ENCODE measurements at places on chromosomes 2 and 18.

- no peak for DNase-seq
These were observed 117.2 kb downstream of the GATA6 start for GRCh38 chr18:22286585-22286984.

GRCh38 chr2:20048488-20049448 is 2.7 kb downstream of the LAPTM4A start:
- DNase-seq: no peak

GRCh38 chr2:241489733-241490680 is 18.4 kb downstream of the STK25 start:
- no peak for DNase-seq

GRCh38 chr2:27471961-27472360 is 17.6 kb downstream of the IFT172 start:
- no peak for DNase-seq

DNA sequence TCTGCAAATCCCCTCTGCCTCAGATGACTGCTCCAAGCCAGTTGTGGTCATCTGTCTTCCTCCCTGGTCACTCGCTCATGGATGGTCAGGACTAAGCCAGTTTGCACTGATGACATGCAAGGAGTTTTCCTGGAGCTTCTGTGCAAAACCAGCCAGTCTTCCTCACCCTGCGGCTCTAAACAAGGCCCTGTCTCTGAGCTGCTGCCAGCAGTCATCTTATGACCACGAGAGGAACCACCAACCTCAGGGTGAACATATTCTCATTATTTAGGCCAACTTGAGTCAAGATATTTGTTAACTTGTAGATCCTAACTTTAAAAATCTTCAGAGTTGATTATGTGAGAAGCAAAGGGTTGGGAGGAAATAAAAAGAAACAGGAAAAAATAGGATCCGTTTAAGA is 119.9 kb upstream of the CAB39 start:
- no peak for DNase-seq

DNA sequence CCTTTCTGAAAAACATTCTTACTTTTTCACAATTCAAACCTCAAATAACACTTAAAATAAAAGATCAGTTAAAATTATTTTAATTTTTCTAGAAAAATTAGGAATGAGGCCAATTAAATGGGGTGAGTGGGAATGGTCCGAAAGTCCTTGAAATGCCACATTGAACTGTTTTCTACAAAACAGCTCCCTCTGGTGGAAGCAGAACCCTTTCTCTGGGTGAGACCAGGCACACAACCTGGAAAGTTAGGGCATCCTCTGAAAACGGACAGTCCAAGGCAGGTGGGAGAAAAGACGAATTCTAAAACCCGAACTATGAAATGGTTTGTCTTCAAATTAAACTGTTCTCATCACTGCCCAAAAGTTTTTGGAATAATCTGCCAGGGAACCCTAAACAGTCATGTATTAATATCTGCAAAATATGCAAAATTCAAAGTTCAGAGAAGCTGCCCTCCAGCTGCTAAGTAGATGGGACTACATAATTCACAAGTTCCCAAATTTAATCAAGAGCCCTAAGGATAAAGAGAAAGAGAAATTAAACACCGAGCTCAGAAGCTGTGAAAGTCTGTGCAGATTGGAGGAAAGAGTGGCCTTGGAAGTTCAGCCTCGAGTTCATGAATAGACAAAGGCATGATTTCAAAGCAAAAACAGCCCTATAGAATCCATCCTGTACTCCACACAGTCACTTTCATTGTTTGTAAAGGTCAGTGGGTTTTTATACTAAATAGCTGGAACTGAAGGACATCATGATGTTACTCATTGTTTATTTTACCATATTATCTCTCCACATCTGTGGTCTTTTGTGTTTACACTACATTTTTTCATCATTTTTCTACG is 108.3 kb downstream of the PIEZO2 start:
- peak; percentile 14 for DNase-seq

DNA sequence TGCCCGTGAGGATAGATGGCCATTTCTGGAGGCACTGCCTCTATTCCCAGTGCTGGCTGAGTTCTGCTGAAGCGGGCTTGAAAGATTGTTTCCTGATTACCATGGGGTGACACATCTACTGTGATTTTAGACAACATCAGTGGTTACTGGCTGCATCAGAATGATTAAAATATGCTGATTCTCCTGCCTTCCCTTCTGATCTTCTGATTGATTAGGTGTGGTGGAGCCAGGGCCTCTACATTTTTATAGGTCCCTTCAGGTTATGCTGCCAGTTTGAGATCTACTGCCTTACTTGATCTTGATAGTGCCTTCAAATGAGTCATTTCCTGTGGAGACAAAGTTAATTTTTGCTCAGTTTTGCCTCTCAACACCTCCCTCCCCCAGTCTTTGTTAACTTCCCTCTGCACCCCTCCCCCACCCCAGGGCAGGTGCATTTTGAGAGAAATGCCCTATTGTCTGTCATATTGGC is 31.6 kb upstream of the SNORC start:
- DNase-seq: peak; percentile 55

DNA sequence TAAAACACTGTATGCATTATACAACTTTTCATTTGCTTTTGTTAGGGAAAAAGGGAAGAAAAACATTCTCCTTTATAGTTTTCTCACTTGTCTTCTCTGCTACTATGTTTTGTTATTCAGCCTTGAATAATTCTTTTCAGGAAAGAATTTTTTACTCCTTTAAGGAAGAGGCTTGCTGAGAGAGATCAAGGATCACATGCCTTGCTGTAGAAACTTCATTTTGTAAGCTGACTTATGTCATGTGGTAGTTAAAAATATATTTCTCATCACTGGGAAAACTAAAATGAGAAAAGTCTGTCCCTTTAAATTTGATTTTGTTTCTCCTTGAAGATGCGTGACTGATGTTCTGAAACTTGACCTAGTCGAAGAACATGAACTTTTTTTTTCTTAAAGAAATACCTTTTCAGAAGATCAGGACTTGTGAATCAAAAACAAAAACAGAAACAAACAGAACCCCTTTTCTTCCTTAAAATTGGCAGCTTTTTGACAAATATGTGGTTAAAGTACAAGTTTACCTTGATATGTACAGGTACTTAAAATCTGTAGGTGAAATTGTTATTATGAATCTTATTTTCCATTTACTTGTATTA is 145.1 kb downstream of the COMMD1 start:
- no peak for DNase-seq

DNA sequence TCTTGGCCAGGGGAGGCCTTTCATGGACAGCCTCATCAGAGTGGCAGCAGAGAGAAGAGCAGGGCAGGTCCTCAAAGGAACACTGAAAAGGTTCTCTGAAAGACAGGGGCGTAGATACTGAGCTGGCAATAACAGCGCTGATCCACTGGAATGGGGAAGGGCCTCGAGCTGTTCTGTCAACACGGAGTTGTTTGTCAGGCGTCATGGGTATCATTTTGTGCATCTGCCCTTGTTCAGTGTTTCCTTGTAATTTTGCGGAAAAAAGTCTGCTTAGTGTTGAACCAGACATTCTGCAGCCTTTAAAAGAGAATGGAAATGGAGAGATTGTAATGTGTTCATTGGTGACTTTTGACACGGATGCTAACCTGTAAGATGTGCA is 21.5 kb downstream of the AGAP1 start:
- no peak for DNase-seq

DNA sequence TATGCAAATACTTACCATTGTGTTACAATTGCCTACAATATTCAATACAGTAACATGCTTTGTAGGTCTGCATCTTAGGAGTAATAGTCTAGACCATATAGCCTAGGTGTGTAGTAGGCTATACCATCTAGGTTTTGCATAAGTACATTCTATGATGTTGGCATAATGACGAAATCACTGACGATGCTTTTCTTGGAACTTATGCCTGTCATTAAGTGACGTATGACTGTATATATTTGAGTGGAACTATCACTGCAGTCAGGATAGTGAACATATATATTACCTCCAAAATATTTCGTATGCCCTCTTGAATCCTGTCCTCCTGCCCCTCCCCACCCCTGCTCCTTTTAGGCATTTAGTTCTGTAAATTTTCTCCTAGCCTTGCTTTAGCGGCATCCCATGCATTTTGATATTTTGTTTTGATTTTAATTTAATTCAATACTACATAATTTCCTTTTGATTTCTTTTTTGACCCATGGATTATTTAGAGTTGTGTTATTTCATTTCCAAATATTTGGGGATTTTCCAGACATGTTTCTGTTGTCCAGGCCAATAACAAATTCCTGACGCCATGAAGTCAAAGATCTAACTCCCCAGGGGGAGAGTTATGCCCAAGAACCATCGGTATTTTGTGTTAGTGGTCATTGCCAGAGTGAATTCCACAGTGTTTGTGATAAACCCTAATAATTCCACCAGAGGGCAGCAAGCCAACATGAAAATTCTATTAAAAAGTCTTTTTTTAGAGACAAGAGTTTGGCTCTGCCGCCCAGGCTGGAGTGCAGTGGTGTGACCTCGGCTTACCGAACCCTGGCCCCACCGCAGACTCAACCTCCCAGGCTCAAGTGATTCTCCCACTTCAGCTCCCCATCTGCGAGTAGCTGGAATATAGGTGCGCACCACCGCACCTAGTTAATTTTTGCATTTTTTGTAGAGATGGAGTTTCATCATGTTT is 24.2 kb upstream of the CASP8 start:
- DNase-seq: peak; percentile 56

DNA sequence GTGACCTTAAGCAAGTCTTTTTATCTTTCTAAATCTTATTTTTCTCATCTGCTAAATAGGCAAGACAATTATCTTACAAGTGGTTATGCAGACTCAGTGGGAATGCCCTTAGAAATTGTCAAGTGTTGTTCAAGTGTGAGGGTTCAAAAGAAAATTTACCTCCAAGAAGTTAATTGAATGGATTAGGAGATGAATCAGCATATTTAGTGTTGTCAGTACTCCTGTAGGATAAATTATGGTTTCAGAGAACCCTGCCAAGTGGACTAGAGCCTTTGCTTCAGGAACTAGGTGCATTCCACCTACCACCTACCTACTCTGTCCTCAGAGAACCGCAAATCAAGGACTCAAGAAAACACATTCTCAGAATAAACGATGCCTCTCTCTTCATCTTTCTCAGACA is 69.8 kb upstream of the KCTD1 start:
- DNase-seq: no peak

DNA sequence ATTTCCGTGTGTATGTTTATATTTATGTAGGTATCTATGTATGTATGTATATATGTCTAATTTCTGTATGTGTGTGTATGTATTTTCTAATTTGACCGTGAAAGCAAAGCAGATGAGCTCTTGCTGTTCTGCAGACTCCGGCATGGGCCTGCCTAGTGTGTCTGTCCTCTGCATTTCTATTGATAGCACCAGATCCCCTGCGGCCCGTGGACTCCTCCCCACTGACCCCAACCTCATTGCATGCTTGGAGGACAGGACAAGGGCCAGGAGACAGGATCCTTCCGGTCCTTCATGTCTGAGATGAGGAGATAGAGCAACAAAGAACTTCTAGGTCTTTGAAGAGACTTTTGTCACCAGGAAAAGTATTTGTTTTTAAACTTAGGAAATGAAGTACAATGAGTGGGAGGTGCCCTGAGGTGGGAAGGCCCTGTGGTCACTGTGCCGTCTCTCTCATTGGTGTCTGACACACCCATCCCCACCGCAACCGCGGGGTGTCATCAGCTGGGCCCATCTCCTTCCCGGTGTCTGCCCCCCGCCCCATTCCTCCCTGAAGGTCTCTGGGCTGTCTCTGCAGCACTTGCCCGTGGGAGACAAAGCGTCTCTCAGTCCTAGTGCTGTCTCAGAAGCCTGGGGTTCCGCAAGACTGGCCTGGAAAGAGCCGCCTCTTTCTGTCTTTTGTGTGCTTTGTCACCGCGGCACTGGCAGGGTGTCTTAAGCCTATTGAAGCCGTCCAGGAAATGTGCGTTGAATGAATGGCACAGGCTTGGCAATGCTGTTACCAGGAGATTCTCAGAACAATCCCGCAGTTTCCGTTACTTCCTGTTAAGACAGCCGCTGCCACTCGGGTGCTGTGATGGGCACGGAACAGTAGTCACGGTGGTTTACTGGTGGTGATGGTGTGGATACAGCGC is 216.4 kb downstream of the AGAP1 start:
- no peak for DNase-seq

GRCh38 chr2:187215532-187216240 is 232.4 kb downstream of the CALCRL start:
- DNase-seq: no peak

GRCh38 chr2:64609942-64610281 is 43.8 kb downstream of the SERTAD2 start:
- no peak for DNase-seq

All from stimulated activated CD4-positive, alpha-beta T cell treated with anti-CD3 and anti-CD28 coated beads, Interleukin-4, amount 100 ng/mL, for 24 hours (primary cell).